ENCODE measurements at places on chromosomes 7 and 10.

DNA sequence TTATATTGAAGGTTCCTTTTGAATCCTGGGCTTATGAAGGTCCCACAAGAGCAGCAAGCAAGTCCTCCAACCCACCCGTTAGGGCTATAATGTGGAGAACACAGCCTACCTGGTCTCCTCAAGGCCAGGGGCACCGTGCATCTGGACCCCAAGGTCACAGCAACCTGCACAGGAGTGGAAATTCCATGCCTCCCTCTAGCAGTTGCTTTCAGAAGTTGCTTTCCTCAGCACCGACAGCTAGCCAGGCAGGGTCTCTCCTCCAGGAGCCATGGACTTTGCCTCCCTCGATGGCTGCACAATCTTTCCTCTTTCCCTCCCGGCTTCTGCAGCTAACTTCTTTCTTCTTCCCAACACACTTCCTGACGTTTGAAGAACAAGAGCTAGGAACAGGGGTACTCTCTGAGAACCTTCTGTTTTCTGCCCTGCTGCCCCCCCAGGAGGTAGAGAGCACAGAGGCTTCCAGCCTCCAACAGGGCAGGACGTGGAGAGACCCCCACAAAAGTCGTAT, 149.8 kb downstream of the PTPN20 start:
- no peak for DNase-seq

GRCh38 chr7:92809397-92809759, 27.0 kb downstream of the CDK6 start:
- DNase-seq, result no peak

- DNase-seq, result peak; percentile 71
Observed at GRCh38 chr7:134562136-134562535, 13.2 kb downstream of the AKR1B15 start.

DNA sequence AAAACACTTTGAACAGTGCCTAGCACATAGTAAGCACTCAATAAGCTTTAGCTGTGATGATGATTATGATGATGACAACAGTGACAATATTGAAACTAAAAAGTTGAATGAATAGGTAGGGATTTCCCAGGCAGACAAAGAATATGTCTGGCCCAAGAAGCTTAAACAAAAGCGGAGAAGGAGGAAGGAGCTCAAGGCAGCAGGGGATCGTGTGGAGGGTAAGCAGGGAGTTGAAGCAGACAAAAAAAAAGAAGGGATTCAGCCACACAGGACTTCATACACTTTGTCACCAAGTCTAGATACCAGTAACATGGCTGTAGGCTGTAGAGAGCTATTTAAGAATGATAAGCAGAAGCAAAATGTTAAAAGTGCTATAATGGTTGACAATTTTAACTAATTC, 144.0 kb downstream of the CALN1 start:
- DNase-seq, result no peak

DNA sequence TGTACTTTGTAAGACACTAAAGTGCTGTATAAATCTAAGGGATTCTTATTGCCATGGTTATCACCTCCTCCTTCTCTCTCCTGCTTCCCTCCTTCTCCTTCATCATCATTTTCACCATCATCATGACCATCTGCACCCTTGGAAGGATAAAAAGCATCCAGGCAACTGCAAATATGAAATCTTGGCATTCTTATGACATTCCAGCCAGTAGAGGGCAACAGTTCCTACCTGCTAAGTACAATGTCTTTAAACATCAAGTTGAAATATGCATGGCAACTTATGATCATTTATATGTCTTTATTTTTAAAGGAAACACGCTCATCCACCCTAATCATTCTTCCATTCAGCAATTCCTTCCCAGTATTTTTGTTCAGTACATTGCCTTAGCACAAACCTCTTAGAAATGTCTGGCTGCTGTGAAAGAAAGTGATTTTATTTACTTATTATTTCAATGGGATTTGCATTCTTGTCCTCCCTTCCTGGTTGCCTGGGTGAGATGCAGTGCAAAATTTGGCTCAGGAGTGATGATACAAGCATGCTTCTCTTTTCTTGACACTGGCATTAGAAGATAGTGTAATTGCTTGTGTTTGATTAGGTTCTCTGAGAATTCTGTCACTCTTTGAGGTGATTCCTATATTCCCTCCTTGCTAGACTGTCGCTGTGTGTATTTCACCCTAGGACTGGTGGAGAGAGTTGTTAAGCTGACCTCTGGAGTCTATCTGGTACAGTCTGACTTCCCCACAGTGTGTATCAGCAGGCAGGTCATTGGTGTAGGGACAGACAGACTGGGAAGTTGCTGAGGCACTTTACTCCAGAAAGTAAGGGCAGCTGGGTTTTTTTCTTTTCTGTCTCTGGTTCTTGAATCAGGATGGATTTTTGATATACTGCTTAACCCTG, 188.5 kb upstream of the BMPER start:
- DNase-seq, result no peak

DNA sequence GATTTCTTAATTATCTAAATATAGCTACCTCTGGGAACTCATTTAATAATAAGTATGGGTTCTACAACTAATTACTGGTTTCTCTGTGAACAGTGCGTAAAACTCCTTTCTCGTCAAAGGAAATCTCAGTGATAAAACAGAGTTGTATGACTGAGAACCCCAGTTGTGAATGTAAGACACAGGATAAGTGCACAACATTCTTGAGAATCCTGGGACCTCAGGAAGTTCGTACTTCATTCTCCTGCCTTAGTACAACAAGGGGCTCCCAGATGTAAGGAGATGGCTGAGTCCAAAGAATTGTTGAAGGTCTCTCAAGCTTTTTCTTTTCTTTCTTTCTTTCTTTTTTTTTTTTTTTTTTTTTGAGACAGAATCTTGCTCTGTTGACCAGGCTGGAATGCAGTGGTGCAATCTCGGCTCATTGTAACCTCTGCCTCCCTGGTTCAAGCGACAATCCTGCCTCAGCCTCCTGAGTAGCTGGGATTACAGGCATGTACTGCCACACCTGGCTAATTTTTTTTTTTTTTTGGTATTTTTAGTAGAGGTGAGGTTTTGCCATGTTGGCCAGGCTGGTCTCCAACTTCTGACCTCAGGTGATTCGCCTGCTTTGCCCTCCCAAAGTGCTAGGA, 12.5 kb downstream of the DENND10 start:
- DNase-seq, result no peak

- DNase-seq, result no peak
Observed at GRCh38 chr7:85133560-85133959, 53.3 kb downstream of the SEMA3D start.

DNA sequence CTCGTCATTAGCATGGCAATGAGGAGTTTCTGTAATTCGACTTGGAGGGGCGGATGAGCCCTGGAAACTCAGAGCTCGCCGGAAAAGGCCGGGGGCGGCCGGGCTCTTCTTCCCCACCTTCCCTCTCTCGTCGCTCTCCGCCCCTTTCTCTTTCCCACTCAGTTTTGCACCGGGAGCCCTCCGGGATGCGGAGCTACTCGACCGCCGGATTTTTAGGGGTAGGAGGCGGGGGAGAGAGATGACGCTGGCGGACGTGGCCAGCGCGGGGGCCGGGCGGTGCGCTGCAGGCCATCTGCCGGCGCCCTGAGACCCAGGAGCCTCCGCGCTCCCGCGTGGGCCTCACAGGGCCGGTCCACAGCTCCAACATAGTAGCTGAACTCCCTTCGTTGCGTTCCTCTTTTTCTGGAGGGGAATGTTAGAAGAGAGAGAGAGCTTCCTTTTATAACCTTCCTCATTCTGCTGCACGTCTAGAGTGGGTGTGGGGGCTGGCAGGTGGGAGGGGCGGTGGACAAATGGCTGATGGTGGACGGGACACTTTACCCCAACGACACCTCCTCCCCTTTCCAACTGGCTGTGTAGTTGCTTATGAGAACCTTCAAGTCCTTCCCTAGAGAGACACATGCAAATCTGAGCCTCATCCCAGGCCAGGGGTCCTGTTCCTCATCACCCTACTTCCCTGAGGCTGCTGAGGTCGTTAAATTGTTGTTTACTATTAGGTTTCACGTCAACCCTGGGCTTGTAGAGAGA, 1.1 kb upstream of the HOXA1 start:
- peak; percentile 25 for DNase-seq

DNA sequence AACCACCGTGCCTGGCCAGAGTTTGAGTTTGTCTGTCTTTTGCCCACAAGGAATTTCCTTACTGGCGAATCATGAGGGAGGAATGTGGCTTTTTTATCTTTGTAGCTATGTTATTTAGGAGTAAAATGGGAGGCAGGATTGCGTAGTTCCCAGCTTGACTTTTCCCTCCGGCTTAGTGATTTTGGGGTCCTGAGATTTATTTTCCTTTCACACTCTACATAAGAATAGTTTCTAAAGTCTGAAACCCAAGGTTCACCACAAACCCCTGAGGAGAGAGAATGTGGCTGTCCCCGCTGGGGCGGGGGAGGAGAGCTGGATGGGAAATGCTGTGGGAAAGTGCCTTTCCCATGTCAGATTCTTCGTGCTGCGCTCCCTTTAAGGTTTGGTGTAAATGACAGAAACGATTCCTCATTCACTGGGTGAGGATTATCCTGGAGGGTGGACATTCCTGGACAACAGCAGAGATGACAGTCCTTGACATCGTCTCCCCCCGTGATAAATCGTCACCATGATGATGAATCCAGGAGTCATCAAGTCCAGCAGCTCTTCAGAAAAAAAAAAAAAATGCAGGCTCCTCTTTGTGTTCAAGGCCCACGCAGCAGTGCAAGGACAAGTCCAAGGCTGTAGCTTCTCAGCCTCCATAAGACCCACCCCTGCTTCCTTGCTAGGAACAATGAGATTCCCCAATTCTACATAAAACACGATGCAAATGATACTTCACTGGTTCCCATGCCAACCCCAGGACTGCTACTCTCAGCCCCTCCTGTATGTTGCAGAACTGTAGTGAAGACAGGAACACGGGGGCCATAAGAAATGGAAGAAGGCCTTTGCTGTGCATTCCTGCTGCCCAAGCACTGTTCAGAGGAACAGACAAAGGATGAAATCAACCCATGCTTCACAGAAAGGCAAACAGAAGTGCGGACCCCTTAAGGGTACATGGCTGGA, 233.1 kb downstream of the CCDC3 start:
- DNase-seq, result no peak

DNA sequence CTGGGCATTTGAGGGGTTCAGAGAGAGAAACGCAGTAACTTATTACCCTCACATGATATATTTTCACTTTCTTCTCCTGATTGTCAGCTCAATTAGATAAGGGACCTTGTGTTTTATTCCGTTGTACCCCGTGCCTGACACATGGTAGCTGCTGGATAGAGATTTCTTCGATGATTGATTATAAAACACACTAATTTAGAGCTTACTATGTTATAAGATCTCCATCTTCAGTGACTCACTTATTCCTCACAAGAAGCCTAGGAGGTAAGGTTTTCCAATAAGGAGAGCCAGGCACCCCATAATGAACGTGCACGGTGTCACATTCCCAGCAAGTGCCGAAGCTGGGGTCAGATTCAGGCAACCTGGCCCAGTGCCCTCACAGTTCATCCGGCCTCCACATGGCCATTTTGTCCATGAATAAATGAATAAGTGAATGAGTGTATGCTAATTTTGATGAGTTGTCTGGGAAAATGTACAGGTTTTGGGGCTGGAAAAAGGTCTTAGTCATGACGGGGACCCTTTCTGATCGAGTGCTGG, 138.1 kb upstream of the CDCA7L start:
- DNase-seq, result no peak

DNA sequence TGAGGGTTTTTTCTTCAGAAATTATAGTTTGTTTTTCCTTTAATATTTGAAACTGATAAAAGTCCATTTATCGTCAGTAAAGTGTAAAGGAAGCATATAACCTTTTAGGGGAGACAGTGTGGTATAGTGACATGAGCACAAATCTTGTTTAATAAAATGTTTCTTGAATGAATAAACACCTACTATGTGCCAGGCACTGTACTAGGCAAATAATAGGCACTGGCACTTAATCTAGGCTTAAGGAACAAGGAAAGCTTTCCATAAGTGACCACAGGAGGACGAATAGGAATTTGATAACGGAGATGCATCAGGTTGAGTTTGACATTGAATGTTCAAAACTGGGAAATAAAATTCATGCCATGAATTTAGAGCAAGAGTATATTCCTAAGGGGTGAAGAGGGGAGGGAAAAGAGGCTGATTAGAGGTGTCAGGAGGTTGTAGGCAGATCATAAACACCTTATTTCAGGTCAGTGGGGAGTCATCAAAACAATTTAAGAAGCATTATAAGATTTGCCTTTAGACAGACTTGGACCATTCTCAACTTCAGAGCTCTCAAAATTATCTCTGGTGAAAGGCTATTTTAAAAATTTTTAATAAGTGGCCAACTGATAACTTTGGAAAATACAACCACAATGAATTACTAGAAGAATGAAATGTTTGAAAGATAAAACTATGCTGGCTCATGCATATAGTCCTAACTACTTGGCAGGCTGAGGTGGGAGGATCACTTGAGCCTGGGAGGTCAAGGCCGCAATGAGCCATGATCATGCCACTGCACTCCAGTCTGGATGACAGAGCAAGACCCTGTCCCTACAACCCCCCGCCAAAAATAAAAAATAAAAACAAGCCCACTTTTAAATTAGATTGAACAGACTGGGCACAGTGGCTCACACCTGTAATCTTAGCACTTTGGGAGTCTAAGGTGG, 22.4 kb downstream of the RALA start:
- DNase-seq, result no peak

DNA sequence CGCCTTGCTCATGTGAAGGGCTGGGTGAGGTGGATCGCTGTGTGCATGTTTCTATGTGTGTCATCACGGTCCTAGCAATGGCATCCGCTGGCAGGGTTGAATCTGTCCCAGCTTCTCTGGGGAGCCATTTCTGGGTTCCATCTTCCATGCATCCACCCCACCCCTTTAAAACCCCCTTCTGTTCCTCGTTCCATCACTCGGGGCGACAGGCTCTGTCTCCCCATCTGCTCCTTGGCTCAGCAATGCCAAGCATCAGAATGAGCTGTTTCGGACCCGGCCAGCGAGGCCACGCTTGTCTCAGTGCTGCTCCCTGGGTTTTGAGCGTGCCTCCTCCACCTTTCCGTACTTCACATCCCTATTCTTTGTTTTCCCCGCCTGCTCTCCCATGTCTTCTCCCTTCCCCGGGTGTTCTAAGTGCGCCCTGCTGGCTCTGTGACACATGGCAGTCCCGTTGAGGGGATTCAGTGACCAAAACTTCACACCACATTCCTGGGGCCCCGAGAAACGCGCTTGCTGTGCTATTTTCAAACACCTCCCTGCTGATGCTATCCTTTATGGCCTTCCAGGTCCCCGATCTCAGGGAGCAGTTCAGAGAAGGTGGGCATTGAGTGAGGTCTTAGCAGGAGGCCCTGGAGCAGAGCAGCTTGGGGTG, 554.1 kb upstream of the FOXK1 start:
- DNase-seq, result no peak

DNA sequence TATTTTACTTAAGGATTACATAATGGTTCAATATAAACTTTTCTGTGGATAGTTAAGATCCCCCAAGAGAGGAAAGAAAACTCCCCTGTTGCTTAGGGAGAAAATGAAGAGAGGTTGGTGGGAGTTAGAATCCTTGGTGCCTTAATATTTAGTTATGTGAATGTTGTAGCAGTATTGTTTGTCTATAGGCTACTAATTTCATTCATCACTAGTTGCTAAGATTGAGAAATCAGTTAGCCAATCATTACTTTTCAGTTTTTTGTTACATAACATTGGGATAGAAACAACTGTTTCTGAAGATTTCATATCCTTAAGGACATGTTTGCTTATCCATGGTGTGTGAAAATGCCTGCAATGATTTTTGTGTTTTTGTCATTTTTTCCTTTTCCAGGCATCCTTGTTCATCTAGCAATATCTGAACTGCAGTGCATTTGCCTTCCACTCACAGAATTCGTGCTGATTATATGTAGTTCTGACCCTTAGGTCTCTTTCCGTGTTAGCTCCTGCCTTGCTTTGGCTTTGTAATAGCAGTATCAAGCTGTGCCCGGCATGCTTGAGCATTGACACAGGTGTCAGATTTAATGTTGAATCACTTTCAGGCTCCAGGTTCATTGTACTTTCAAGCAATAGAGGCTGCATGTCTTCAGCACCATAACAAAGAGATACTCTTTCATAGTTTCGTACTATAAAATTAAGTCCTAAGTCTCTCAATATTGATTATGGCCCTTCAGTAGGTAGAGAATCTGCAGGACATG, 85.0 kb downstream of the PODXL start:
- DNase-seq, result no peak

Data from GM04504 (cell line).